CD4-positive, alpha-beta T cell treated with Interleukin-4 for 1 hour (primary cell): ENCODE measurements at places on chromosomes 5 and 9.

DNA sequence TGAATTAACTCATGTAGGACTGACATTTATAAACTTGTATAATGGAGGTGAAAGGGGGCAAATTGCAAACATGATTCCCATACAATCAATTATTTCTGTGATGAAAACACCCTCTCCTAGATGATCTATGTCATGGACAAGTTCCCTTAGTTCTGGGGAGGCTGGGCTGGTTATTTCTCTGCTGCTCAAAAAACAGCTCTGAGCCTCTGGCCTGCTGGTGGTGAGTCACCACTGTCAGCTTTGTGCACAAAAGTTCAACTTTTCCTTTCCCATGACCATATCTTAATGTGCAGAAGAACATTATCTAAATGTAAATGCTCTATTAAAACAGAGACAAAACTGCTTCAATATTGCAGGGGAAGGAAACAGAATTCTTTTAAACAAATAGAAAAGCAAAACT is 85.0 kb downstream of the HMHB1 start:
- DNase-seq, result no peak

GRCh38 chr5:155307229-155307628 is 293.7 kb downstream of the KIF4B start:
- DNase-seq, result no peak

GRCh38 chr5:91794455-91794854 is 411.3 kb upstream of the ARRDC3 start:
- DNase-seq, result no peak

- DNase-seq, result no peak
These were observed 70.7 kb downstream of the CSNK1G3 start for GRCh38 chr5:123582550-123583285.

- DNase-seq, result no peak
These were observed 29.3 kb downstream of the AMBP start for GRCh38 chr9:114048533-114049415.

- no peak for DNase-seq
These were observed 77.9 kb downstream of the CTSL start for GRCh38 chr9:87803623-87804345.

DNA sequence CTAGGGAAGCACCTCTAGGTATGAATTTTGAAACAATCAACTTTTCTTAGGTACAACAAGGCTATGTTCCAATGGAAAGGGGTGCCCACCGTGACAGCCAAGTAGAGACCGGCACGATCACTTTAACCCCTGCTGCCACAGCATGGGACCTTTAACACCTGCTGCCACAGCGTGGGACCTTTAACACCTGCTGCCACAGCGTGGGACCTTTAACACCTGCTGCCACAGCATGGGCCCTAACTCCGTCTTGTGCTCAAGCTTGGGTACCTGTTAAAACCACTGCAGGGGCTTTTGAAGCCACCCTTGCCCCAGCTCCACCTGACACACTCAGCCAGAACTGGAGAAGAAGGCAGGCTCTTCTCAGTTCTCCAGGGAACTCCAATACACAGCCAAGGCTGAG is 18.2 kb upstream of the MXD3 start:
- no peak for DNase-seq

DNA sequence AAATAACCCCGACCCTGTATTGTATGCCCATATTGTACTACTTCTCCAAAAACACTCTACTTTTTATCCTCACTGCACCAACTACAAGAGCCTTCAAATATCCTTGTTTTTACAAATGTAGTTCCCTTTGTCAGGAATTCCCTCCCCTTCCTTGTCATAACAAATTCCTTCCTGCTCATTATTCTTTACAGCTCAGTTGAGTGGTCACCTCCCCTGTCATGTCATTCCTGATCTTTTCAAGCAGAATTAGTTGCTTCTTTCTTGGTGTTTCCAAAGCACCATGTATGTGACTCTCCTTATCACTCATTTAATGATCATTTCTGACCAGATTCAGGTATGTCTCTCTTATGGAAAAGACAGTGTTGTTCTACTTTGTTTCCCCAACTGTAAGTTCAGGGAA is 194.2 kb upstream of the SMC2 start:
- no peak for DNase-seq

GRCh38 chr5:123350742-123351141 is 72.5 kb downstream of the CEP120 start:
- DNase-seq, result no peak

GRCh38 chr9:21598749-21599148 is 116.6 kb upstream of the IFNE start:
- DNase-seq, result no peak
